Stimulated activated CD4-positive, alpha-beta T cell treated with anti-CD3 and anti-CD28 coated beads, Interleukin-1b, Interleukin-23, amount 100 ng/mL, for 48 hours (primary cell): ENCODE measurements at places on chromosomes 5 and 9.

- DNase-seq: no peak
Observed at GRCh38 chr5:110727025-110727314, 499 bp upstream of the TMEM232 start.

DNA sequence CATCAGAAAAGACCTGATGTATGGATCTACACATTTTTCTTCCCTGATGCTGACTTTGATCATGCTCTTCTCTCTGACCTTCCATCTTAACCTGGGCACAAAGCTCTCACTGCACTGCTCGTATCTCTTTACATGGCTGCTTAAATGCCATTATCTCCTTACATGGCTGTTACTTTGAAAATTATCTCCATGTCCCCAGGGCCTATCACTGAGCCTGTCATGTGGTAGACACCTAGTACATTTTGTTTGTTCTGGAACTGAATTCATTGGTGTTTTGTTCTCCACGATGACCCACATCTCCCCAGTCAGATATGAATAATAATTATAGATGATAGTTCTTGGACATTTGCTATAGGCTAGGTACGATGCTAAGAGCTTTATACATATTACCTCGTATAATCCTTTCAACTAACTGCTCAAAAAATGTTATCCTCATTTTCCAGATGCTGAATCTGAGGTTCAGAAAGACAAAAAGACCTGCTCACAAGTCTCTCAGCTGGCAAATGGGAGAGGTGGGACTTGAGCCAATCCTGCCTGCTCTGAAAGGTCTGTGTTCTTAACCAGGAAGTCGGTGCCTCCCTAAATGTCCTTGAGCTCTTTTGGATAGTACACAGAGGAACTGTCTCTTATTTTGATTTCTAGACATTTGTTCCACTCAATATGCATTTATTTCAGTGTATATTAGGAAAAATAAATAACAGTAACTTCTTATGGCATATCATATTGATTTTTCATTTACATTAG is 9.8 kb upstream of the CPEB4 start:
- DNase-seq: no peak

DNA sequence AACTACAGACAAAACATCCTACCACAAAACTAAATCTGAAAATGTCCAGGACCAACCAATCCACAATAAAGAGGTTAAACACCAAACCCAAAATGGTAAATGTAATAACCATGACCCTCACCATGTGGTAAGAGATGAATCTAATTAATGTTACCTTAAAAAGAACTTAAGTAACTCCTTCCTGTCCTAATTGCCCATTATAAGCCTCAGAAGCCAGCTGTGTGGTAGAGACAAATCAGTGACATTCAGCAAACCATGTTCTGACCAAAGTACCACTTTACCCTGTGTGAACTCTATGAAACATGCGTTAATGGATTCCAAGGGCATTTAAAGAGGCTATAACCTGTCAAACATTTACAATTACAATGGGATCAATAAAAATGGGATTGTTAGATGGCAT is 25.0 kb downstream of the LPAR1 start:
- DNase-seq: no peak

GRCh38 chr5:179815491-179816249 is 5.0 kb upstream of the SQSTM1 start:
- DNase-seq: no peak

- no peak for DNase-seq
Observed at GRCh38 chr5:16578474-16578883, 38.3 kb downstream of the RETREG1 start.

DNA sequence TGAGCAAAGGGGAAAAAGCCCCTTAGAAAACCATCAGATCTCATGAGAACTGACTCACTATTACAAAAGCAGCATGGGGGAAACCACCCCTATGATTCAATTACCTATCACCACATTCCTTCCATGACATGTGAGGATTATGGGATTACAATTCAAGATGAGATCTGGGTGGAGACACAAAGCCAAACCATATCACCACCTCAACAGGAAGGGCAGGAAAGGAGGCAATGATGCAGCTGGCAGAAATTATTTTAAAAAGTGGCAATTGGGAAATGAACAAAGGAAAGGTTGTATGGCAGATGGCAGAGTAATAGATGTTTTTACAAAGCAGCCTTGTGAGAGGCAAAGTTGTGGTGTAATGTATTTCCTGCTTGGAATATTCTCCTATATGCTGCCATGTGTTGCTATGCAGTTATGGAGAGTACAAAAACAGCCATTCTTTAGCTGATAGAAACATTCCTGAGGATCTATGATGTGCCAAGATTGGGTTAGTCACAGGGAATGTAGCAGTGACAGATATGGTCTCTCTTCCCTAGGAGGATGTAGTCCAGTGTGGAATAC is 138.8 kb downstream of the SMC2 start:
- DNase-seq: no peak

DNA sequence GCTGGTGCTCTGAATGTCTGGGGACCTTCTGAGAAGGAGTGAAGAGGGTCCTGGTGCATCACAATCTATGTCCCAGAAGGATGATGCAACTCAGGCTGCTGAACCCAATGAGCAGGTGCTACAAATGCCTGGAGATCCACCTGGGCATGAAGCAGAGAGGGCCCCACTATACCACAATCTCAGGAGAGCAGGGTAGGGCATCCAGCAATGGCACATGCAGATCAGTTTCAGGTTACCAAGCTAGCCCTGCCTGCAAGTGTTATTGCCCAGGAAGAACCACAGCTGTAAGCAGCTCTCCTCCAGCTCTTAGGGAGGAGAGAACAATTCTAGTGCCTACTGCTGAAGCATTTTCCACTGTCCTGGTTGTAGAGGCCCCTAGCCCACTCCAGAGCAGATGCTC is 389.2 kb upstream of the TNC start:
- no peak for DNase-seq

- DNase-seq: no peak
Observed at GRCh38 chr9:124191691-124192395, 65.9 kb upstream of the NEK6 start.

- no peak for DNase-seq
Observed at GRCh38 chr5:145204743-145205142, 630.4 kb downstream of the PRELID2 start.

DNA sequence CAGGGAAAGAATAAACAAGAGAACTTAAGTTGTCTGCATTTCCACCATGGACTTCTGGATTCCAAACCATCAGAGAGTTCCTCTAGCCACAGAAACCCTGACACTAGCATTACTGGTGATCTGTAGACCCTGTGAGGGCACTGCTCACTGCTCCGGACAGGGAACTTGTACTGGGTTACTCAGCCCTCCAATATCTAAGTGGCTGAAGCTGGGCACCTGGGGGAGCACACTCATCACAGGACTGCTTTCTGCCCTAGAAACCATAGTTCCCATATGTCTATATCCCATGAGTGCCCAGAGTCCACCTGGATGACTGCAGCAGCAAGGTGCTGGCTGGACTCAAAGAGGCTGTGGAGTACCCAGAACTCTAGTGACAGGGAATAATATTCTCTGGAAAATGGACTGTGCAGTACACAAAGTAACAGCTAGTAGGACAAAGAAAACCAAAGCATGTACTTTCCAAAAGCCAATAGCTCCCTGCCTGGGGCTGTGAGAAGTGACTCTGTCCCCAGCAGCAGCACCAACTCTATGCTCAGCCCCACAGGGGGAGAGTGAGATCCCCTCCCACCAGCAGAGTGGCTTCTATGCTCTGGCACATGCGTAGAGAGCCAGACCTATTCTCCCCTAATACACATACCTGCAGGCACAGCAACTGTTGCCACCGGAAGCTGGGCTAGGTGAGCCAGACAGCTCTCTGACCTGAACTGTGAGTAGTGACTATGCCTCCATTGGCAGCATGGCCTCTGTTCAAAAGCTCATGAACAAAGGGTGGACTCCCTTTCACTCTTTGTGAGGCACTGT is 472.9 kb upstream of the FTMT start:
- DNase-seq: no peak

DNA sequence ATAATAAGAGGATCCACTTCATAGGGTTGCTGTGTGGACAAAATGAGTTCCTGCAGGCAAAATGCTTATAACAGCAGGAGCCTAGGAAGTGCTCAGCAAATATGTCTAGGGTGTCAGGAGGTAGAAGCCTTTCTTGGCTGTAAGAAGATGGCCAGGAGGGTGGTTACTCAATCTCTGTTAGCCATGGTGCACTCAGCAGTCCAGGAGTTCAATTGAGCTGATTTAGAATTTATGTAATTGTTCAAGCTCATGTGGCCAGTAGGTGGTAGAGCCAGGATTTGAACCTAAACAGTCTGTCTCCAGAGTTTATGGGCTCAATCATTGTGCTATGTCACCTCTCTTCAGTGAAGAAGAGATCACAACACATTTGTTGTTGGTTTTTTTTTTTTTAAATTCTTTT is 381.2 kb downstream of the KIF4B start:
- DNase-seq: no peak

GRCh38 chr5:132143148-132143547 is 69.6 kb downstream of the CSF2 start:
- DNase-seq: no peak

DNA sequence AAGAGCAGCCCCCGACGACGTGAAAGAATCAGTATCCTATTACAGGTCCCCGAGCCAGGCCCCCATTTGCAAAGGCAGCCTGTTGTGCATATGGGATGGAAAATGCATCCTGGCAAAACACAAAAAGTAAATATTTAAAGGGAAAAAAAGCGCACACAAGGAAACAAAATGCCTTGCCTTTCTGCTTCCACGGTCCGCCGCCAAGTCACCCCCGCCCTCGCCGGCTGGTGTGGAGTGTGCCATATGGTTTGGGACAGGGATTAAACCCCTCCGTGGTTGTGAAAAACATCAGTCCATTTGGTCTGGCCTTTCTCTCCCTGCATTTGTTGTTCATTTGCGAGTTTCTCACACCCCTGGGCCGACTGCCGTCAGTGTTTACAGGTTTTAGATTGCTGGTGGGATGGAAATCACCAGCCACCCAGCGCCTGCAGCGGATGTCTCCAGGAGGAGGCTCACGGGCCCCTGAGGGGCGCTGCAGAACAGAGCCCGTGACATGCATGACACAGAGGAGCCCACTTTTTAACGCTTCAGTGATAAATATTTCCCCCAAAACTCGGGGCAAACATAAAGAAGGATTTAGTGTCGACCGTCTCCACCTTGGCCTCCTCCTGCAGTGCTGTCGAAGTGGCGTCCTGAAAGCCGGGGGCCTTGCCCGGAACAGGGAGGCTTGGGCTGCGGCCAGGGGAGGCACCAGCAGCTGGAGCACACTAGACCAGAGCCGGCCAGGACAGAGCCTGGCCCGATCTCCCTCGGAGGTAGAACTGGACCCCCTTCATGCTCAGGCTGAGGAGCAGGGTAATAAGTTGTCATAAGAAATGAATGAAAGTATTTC is 161.5 kb downstream of the HSD17B3 start:
- no peak for DNase-seq

DNA sequence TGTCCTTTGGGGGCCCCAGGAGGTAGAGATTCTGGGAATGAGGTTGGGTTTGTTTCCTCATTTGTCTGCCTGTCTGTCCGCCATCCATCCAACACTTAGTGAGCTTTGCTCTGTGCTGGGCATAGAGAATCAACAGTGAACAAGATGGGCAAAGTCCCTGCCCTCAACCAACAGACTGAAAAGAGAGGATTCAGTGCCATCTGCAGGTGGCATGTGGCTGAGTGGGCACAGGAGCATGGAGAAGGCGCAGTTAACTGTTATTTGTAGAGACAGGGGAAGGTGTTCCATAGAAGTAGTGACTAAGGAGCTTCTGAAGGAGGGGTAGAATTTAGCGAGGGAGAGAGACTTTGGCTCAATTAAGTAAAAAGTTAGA is 23.1 kb downstream of the POLR1E start:
- no peak for DNase-seq

GRCh38 chr5:34500236-34500847 is 155.8 kb upstream of the RAI14 start:
- no peak for DNase-seq

DNA sequence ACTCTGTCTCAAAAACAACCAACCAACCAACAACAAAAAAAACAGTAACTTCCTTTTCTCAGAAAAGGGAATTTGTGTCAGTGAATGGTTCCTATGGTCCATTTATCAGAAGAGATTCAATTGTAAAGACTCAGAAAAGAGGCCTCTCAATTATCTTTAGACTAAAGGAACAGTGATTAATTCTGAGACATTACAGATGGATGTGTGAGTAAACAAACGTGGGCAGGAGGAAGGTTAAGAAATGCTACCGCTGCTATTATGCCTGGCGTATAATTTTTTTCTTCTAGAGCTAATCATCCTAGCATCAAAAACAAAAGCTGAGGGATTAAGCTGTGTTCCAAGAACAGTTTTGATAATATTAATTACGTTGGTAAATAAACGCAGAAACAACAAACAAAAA is 52.9 kb upstream of the JMY start:
- no peak for DNase-seq

DNA sequence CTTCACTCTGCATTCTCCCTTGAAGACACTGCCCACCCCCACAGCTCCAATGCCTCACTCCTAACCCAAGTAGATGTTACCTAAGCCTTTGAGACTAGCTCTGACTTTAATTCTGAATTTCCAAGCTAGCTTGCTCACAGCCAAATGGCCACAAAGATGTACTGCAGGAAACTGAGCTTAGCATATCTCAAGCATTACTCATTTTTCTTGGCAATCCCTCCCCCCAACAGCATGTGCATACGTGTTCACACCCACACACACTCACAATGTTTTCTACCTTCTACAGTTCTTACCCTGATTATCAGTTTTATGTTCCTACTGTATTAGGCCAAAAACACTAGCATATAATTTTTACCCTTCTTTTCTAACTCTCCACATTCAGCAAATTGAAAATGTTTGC is 13.7 kb upstream of the GRIA1 start:
- DNase-seq: no peak

- peak; percentile 58 for DNase-seq
Observed at GRCh38 chr5:95823738-95824609, 1.4 kb upstream of the GLRX start.

DNA sequence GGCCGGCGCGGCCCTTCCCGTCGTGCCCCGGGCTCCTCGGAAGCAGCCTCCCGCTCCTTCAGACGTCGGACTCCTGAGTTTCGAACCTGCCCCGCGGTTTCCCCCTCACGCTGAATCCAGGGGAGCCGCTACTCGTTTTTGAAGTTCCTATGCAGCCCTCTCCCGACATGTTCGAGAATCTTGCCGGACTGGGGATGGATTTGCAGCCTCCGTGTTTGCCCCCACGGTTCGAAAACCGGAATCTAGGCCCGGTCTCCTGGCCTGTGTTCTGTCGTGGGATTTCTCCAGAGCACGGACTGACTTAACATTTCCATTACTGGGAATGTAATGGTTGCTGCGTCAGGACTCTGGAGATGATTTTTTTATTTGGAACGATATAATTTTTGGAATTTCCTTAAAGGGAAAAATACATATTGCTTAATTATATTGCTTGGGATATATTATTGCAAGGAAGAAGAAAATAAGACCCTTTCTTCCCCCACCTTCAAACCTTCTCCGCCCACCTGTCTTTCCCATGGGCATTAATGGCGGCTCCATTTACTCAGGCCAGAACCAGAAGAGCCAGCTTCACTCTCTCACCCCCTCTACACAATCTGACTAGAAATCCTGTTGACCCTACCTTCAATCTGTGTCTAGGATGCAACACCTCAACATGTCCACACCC is 8.5 kb upstream of the MGAT1 start:
- no peak for DNase-seq

GRCh38 chr9:132914924-132915323 is 29.5 kb downstream of the TSC1 start:
- DNase-seq: no peak
